ENCODE measurements at places on chromosomes 5 and 9. TPM values are rescaled to one million over a fixed set of nuclear protein-coding genes. Genes with fewer than 3 reads are reported as not detected.

The IL5 gene
- total RNA-seq: not detected

The DMRT3 gene
- not detected for total RNA-seq

- no peak for DNase-seq
Observed at GRCh38 chr5:72722792-72723452, 93.5 kb upstream of the TNPO1 start.

- no peak for DNase-seq
Observed at GRCh38 chr5:146751054-146751453, 127.5 kb downstream of the PPP2R2B start.
